Activated T-helper 17 cell treated with anti-CD3 and anti-CD28 coated beads, Interleukin-2, amount 50 U/mL, for 72 hours (primary cell): ENCODE measurements at places on chromosomes 7 and 10. TPM values are rescaled to one million over a fixed set of nuclear protein-coding genes. Genes with fewer than 3 reads are reported as not detected.

DNA sequence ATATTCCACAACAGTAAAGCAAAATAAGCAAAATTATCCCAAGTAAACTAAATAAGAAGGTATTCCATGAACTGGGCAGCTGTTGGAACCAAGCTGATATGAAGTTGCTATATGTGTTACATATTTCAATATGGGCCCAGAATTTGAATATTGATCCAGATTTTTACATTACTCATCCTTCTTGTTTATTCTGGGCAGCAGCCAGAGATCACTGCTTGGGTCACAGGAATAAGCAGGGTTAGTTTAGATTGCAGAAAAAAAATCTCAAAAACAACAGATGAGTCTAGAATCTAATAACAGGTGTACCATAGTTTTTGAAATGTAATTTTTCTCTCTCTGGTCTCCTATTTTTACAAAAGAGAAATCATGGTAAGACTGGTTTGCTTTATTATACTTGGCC lies 171.5 kb upstream of the NAMPT start:
- ATAC-seq: no peak

The EN2 gene
- not detected for total RNA-seq

The ACBD7 gene
- 1.5 TPM for total RNA-seq

DNA sequence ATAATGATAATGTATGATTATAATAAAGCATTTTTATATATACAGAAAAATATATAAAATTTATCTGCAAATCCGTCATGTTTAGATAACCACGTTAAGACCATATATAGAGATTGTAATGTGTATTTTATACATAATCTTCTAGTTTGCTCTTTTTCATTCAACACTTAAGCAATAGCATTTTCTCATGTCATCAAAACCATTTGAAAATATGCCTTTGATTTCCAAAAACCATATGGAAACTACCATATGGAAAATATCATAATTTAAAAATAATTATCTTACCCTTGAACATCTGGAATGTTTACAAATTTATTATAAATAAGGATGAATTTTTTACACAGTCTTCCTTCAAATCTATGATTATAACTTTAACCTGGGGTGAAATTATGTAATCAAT lies 250.4 kb upstream of the NPSR1 start:
- ATAC-seq: no peak

- ATAC-seq: no peak
Observed at GRCh38 chr7:108492742-108493141, 33.2 kb downstream of the PNPLA8 start.

The CYP2E1 gene
- total RNA-seq: 5.4 TPM

DNA sequence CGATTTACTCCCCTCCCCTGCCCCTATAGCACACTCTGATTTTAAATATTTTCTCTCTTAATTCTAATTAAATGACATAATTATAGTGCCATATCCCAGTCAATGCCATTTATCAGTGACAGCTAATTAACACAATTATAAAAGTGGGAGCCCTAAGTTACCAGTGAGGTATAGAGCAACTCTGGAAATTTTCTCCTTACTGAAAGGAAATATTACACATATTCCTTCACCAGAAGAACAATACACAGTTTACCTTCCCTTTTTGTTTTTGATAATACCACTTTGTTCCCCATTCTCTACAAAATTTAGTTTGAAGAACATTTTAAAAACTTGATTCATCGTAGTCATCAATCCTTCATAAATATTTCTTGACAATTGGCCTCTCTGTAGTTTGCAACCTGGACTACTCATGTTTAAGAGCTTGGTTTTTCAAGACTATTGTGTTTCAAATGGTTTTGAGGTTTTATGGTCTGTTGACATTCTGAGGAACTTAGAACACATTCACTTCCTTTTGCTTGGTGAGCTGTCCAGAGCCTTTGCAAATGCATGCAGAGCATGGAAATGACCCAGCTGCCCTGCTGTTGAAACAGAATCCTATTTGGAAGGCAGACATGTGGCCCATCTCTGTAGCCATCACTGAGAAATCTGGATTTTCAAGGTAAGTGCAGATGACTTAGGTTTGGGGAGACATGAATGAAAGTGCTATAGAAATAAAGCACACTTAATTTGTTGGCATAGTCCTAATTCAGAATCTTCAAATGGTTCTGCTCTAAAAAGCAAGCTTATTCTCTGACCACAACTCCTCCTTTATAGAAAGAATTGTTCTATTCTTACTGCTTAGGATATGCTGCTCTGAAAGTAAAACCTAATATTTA lies at the start of gene GPR141:
Gene GPR141 (plus strand): TSS at position 521 of the 875 bp plus-strand sequence. CDS start 56,628 bp downstream, outside the sequence.
- ATAC-seq: no peak

GRCh38 chr10:103188853-103189252 lies 4.2 kb downstream of the NT5C2 start:
- no peak for ATAC-seq

The ETV1 gene
- total RNA-seq: 1.7 TPM

The DPP6 gene
- total RNA-seq: not detected

DNA sequence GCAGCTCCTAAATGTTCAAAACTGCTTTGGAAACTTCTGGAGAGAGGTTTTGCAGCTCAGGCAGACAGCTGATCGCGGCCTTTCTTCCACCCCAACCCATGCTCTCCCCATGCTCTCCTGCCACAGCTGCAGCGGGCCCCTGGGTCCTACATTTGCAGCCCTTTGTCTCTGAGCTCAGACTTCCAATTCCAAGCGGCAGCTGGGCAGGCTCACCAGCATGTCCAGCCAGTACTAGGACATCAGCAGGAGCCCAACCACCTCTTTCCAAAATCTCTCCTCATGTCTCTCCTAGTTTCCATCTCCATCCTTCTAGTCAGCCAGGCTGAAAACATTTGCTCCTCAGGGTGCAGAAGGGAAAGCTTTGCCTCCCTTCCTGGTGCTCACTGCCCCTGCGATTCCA lies 6.0 kb downstream of the LEP start:
- ATAC-seq: no peak

GRCh38 chr7:73521636-73522104 lies 423 bp downstream of the BAZ1B start:
- peak; percentile 61 for ATAC-seq

DNA sequence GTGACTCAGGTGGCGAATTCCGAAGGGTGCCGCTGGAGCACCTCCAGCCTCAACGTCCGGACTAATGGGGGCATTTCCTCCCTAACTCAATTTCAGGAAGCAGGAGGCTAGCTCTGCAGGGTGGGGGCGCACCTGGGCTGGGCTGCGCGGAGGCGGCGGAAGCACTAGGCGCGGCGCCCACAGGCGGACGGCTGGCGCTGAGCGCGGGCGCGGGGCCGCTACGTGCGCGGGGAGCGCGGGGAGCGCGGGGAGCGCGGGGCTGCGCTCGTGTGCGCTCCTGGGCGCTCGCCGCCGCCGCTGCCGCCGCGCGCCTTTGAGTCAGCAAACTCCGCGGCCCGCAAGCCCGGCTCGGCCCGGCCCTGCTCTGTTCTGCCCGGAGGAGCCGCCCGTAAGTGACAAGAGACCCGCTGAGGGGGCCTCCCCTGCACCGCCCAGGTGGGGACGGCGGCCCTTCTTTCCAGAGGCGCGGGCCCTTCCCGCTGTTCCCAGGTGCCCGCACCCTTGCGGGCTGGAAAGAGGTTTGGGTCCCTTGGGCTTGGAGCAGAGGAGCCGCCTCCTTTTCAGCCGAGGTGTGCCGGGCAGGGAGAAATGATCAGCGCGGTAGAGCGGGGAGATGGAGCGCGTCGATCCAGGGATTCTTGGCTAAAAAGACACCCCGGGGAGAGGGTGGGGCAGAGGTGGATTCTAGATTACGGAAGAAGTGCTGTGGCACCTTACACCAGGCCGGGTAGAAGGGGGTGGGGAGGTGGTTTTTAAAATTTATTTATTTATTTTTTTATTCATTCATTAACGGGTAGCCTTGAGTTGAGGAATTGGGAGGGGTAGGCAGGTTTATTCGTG lies at the start of gene SNX10:
Gene SNX10 (plus strand): TSS at position 164 of the 840 bp plus-strand sequence. CDS start 54,581 bp downstream, outside the sequence.
- ATAC-seq: peak; percentile 60

DNA sequence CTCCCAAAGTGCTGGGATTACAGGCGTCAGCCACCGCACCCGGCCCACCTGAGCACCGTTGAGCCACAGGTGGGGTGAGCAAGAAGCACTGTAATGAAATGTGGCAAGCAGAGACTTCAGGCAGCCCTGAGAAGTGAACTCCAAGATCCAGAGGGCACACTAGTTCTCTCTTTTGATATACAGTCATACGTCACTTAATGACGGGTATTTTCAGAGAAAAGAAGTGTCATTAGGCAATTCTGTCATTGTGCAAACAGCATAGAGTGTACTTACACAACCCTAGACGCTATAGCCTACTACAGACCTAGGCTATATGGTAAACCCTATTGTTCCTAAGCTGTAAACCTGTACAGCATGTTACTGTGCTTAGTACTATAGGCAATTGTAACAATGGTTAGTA lies 7.9 kb downstream of the PANK1 start:
- ATAC-seq: no peak

DNA sequence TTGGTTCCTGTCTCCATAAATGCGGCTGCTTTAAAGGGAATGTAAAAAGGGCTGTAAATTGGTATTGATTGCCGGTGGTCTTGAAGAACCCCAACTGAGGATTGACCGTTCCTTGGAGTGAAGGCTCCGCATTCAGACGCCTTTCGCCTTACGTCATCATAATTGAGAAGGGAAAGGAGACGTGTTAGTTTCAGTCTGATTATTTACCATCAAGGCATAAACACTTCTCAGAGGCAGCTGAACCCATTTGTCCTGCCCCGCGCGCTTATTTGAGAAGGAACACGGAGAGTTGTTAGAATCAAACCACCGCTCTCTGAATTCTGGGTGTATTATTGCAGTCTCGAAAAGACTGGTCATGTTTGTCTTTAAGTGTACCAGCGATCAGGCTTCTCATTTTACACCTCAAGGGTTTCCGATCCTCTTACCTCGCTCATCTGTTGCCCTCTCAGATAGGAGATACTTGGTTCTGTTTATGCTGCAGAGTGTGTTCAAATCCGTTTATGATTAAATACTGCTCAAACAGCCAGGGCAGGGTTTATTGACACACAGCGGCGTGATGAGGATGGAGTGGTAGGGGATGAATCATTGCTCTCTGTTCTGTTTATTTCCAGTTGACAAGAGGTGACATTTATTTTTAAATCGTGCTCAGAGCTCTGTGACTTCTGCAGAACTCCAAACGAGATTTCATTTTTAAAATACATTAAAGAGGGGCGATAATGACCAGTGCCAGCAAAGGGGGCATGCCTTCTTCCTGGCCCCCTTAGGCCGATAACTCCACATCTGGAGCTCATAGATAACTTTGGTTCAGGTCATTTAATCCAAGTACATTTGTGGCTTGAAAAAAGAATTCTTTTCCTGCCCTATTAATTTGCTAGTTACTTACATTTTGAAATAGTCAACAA lies 30.4 kb downstream of the FOXK1 start:
- ATAC-seq: peak; percentile 90

DNA sequence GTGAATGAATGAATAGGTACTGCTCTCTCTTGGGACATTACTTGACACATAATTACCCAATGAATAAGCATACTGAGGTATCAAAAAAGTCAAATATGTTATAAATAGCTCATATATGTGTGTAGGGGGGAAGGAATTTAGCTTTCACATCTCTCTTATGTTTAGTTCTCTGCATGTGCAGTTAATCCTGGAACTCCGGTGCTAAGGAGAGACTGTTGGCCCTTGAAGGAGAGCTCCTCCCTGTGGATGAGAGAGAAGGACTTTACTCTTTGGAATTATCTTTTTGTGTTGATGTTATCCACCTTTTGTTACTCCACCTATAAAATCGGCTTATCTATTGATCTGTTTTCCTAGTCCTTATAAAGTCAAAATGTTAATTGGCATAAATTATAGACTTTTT lies 1.2 kb downstream of the CFTR start:
- ATAC-seq: no peak

The TMEM176B gene
- not detected for total RNA-seq

GRCh38 chr7:149569726-149570422 lies 72.3 kb upstream of the ZNF746 start:
- ATAC-seq: no peak

GRCh38 chr10:25633542-25633941 lies 300.5 kb upstream of the MYO3A start:
- no peak for ATAC-seq

The HYAL4 gene
- total RNA-seq: not detected

The FKBP9 gene
- total RNA-seq: 0.65 TPM

The GHRHR gene
- total RNA-seq: not detected
